ENCODE measurements at places on chromosomes 5 and 9.

DNA sequence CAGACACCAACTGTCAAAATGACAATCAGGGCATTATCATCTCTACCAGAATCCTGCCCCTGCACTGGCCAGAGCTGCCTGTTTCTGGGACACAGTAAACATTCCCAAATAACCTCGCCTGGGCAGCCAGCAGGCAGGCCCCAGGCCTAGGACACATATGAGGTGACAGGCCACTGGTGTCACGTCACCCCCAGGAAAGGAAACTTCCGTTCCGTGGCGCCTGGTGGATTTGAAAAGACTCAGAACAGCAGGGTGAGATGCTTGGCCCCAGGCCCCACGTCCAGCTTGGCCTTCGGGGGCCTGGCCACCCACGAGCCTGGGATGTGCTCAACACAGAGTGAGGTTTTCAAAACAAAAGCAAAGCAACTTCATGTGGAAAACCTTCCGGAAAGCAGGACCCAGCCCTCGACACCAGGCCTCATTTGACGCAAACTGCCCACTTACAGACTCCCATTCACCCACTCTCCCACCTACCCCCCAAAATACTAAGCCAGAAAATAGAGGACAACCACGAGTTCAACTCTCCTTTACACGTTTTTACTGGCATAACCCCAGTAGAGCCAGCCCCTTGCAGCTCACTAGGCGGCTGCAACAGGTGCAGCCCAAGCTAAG is 1.2 kb downstream of the SEMA4D start:
- no peak for DNase-seq

GRCh38 chr5:116272281-116272941 is 187.6 kb downstream of the COMMD10 start:
- DNase-seq: no peak

- DNase-seq: no peak
These were observed 466.9 kb downstream of the DMRTA1 start for GRCh38 chr9:22913518-22913917.

GRCh38 chr5:127568166-127568565 is 50.7 kb downstream of the PRRC1 start:
- DNase-seq: no peak

GRCh38 chr9:100933656-100934055 is 94.9 kb upstream of the PLPPR1 start:
- no peak for DNase-seq

DNA sequence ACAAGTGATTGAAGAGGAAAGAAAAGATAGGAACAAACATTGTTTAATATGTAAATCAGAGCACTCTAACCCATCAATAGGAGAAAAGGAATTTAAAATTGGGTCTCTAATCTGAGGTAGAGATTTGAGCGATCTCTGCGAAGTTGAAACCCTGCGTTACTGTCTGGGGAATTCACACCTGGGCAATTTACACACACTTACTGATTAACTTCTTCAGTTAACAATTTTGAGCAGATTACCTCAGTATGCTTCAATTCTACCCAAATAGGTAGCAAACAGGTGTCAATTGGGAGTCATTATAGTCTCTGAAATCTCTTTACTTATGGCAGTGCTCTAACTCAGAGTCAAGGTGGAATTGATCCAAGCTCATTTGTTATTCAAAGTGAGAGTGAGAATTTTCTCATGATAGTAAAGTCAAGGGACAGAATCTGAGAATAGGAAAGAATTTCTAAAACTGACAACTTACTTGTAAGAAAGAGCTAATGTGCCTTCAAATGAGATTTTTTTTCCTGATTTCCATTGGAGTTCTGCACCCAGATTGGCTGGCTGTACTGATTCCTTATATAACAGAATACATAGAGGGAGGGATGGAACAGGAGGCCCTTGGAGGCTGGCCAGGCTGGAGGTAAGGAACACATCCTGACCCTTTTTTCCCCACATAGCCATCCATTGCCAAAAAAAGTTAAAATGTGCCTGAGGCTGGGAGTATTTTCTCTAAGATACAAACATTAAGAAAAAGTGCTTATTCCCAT is 27.1 kb upstream of the IFNA14 start:
- no peak for DNase-seq

DNA sequence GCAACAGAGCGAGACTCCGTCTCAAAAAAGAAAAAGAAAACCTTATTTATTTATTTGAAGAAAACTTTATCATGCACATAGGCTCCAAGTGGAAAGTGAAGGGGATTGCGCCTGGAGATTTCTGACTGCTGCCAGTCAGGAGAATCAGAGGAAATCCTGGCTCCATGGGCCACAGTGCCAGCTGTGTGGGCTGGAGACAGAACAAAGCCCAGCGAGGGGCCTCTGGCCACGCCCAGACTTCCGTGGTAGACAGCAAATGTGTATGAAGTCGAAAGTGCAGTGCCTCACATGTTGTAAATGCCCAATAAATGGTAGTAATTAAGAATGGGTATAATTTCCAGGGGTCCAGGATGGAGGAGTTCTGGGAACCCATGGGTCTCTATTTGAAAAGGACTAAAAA is 75.8 kb upstream of the WWC1 start:
- DNase-seq: no peak

GRCh38 chr9:96327694-96328352 is 25.8 kb upstream of the HSD17B3 start:
- DNase-seq: no peak

GRCh38 chr5:120843390-120843980 is 379.4 kb downstream of the PRR16 start:
- DNase-seq: no peak

GRCh38 chr9:101707721-101708120 is 30.7 kb downstream of the GRIN3A start:
- DNase-seq: no peak

DNA sequence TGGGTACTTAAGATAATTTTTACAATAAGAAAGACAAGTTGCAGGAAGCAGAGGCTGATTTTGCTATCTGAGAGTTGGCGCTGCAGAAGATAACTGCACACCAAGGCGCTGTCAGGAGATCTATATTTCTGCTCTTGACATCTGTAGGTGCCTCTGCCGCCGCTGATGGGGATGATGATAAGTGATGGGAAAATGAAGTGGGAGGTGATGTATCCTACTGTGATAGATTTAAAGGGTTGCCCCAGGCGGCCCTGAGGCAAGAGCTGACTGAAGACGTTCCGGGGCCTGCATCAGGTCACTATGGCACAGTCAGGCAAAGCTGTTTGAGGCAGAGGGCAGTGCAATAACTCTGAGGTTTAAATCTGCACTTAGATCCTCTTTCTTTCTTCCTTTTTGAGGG is 78.1 kb downstream of the SNCAIP start:
- no peak for DNase-seq

DNA sequence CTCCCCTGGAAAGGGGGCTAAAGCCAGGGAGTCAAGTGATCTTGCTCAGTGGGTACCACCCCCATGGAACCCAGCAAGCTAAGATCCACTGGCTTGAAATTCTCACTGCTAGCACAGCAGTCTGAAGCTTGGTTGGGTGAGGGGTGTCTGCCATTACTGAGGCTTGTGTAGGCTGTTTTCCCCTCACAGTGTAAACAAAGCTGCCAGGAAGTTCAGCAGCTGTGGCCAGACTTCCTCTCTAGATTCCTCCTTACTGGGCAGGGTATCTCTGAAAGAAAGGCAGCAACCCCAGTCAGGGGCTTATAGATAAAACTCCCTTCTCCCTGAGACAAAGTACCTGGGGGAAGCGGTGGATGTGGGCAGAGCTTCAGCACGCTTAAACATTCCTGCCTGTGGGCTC is 17.1 kb upstream of the EPB41L4A start:
- no peak for DNase-seq

DNA sequence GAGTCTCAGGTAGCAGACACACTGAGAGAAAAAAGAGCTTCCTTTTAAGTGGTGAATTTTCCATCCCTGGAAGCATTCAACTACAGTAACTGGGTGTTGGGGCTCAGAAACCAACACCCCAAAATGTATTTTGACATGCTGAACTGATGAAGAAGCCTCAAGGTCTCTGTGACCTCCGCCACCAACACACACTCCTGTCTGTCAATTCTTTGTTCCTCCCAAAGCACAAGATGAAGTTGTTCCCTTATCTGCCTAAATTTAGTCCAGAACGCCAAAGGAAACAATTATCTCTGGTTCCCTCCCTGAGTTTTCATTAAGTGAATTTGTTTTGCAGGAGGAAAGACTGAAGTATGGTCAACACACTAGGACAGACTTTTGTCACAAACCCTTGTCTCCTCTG is 1.4 kb upstream of the CDKN2AIPNL start:
- DNase-seq: no peak

DNA sequence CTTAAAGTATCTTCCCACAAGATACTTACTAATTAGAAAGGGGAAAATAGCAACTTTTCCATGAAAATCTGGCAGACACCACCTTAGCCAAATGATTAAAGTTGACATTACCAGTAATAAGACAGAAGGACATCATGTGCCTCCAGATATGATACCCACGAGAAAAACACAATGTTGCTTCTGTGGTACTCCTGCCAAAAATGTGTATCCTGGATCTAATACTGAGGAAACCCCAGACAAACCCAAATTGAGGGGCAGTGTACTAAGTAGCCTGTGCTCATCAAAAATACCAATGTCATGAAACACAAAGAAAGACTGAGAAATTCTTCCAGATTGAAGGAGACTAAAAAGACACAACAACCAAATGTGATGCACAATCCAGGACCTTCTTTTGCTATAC is 85.3 kb downstream of the TTLL11 start:
- DNase-seq: no peak

DNA sequence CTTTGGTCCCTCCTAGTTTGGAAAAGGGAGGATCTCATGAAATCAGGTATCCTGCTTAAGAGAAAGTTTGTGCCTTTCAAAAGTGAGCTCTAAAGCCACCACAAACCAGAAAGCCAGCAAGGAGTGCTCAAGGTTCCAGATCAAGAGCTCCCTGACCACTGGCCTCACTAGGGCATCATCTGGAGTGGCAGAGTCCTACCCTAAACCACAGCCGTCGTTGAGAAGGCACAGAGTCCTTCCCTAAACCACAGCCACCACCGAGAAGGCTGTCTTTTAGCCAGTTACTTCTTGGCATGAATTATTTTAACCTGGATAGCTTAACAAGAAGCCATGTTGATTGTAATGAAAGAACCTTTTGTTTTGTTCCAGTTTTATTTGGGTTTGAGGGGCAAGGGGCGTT is 102.9 kb downstream of the FRMD3 start:
- DNase-seq: no peak

- DNase-seq: no peak
These were observed 82.6 kb downstream of the GALNT10 start for GRCh38 chr5:154273028-154273617.

DNA sequence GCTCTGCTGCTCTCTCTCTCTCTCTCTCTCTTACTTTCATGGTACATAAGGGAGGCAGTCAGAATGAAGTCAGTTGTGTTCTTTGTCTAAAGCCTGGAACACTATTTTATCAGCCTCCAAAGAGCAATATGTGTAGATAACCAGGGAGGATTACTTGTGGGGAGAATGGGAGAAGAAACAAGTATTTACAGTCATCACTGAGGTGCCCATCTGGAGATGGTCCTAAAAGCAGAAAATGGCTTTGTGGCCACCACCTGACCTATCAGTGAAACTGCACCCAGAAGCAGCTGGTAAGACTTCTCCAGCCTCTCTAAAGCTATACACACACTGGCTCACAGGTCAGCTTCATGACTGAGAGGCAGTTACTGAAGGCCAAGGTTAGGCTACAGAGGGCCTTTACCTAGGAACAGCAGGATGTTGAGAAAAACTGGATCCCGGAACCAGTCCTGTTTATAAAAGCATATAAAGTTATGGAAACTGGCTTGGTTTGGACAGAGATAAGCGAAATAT is 75.1 kb downstream of the MRPS27 start:
- DNase-seq: no peak

DNA sequence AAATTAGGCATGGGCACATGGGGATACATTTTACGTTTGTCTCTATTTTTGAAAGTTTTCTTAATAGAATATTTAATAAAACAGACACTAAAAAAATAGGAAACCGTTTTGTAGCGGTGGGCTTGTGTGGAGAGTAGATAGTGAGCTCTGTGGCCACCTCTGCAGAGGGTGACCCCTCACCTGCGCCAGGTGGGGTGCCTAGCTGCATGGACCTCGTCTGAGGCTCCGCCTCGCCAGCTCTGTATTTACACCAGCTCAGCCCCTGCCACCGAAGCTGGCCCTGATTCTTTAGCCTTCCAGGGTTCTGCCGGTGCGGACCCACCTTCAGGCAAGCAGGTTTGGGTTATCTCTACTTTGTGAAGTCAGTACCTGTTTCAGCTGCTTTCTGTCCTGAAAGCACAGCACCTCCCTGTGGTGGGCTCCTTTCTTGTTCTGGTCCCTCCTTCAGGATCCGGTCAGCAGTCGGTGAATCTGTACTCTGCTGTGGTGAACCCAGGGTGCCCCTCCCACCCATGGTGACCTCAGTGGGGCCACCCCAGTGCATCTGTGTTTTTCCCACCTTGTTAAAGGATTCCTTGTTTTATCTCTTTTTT is 105.2 kb upstream of the CACNA1B start:
- DNase-seq: no peak

DNA sequence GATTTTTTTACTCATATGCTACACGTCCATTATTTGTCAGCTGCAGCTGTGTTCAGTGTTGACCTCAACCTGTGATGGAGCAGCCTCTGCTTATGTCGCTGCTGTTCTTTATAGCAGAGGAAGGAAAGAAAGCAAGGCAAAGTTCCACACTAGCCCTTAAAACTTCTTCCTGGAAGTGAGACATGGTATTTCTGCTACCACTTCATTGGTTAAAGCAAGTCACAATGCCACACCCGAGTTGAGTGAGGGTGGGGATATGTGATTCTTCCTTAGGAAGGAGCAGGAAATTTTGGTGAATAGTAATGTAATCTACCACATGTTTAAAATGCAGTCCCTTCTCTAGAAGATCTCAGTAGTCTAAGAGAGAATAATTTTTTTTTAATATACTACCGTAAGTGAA is 224.8 kb upstream of the DMRT1 start:
- DNase-seq: no peak

DNA sequence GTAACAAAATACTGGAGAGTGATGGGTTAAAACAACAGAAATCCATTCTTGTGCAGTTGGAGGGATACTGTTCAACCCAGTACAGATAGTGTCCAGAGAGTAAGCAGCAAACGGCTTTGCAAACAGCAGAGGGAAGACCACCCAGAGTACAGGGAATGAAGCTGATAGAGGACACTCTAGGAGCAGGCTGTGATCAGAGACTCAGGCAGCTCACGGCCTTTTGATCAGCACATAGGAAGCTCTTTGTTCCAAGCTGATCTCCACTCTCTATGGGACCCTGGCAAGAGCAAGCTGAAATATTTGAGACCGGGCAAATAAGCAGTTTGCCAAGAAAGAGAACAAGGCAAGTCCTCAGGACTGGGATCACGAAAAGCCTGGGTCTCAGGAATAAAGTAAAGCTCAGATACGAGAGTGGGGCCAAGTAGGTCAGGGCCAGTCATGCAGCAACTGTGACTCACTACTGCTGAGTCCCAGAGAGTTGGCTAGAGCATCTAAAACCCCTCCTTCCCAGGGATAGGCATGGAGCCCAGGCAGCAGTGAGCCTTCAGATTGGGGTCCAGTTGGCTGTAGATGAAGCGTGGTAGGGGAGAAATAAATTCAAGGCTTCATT is 52.4 kb downstream of the MELK start:
- DNase-seq: no peak

- DNase-seq: no peak
These were observed 7.6 kb downstream of the PAM start for GRCh38 chr5:102762562-102763227.

Data from stimulated activated CD8-positive, alpha-beta memory T cell treated with anti-CD3 and anti-CD28 coated beads, Interleukin-7, amount 100 ng/mL, for 48 hours (primary cell).